ENCODE measurements at places on chromosomes 3 and 15. TPM values are rescaled to one million over a fixed set of nuclear protein-coding genes. Genes with fewer than 3 reads are reported as not detected.

- peak; percentile 54 for DNase-seq
Observed at GRCh38 chr15:62847900-62848489, 194.6 kb upstream of the TPM1 start.

GREM1 gene
- total RNA-seq, result 848 TPM

DNA sequence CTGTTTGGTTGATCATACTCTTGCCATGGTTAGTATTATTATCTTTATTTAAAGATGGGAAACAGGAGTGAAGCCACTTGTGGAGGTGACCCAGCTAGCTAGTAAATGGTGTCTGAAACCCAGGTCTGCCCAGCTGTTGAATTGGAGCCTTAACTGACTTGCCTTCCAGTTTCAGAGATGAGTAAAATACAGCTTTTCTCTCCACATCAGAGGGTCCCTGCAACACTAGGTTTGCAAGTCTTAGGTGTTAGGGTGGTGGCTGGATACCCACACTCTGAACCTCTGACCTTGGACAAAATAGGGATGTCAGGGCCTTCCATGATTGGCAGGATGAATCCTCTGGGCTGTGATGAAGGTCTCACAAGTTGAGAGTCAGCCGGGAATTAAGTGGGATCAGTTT is 4.1 kb downstream of the FLNB start:
- DNase-seq, result no peak

GRCh38 chr3:72633121-72633520 is 215.1 kb downstream of the SHQ1 start:
- no peak for DNase-seq

DNA sequence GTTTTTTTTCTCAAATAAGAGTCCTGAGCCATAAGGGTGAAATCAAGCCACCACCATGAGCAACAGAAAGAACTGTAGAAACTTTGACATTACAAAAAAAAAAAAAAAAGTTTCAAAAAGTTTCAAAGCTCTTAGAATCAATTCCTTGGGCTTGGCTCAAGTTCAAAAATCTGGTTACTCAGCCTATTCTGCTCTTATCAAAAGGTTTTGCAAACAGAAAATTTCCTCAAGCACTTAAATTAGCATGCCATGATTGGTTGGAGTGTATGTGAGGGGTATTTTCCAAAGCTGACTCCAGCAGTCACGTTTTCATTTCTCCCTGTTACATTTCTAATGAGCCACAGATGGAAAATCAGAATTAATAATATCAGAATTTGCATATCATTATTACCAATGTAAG is 12.1 kb upstream of the PEX5L start:
- peak; percentile 20 for DNase-seq

- no peak for DNase-seq
Observed at GRCh38 chr3:62242831-62243509, 130.4 kb downstream of the FEZF2 start.

KPNA4 gene
- 57.8 TPM for total RNA-seq

SLC6A11 gene
- not detected for total RNA-seq

GRCh38 chr3:21901484-21901883 is 150.5 kb upstream of the ZNF385D start:
- DNase-seq, result no peak

DNA sequence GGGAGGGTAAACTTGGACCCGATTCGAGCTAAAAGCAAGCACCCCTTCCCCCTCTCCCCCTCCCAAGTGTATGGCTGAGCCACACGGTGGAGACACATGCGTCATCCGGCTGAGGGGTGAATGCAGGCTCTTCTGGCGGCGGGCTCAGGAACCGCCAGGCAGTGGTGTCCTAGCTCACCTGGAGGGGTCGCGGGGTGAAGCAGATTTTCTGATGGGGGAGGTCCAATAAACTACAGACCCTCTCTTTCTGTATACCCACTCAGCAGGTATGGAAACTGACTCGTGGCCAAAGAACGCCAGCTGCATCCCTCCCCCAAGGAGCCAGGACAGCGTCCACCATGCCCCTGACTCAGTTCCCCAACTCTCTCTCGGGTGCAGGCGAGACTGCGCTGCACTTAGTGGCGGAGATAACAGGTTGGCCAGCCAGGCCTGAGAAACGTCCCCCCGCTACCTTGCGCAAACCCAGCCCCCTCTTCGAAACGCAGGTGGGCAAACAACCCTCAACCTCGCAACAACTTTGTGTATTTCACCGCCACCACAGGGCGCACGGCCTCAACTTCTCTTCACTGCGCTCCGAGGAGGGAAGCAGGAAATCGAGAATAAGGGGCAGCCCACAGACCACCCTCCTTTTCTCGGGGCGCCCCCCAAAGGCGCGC is 1.3 kb downstream of the MAGI1 start:
- DNase-seq, result peak; percentile 64

DNA sequence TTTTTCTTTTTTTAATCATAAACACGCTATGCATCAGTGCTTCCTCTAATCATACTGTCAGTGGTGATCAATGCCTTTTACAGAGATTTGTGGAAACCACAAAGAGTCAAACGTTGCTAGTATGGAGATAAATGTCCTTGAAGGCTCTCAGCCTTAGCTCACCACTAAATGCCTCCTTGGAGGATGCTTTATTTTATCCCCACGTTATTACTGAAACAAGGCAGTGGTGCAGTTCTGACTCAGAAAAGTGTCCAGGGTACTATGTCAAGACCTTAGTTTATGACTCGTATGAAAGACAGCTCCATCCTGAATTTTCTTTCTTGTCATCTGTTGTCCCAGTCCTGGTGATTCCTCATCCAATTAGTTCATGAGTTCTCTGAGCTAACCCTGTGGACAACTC is 1146.7 kb downstream of the IGSF11 start:
- peak; percentile 67 for DNase-seq

- DNase-seq, result no peak
Observed at GRCh38 chr3:35383216-35383615, 256.1 kb upstream of the ARPP21 start.

- no peak for DNase-seq
Observed at GRCh38 chr3:100076731-100077529, 37.4 kb downstream of the FILIP1L start.

DNA sequence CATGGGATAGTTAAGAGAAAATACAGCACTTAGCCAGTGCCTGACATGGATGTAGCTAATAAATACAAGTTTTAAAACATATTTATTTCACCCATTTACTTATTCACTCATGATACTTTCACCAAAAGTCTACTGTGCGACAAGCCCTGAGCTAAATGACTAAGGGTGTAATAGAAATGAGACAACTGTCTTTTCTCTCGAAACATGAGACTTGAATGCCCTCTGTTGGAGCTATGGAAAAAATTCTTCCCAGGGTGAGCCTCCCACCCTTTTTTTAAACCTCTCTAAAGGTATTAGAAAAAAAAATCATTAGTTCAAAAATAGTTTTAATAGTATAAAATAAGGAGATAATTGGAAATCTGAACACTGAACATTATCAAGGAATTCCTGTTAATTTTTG is 24.3 kb upstream of the RPL14 start:
- no peak for DNase-seq

DNA sequence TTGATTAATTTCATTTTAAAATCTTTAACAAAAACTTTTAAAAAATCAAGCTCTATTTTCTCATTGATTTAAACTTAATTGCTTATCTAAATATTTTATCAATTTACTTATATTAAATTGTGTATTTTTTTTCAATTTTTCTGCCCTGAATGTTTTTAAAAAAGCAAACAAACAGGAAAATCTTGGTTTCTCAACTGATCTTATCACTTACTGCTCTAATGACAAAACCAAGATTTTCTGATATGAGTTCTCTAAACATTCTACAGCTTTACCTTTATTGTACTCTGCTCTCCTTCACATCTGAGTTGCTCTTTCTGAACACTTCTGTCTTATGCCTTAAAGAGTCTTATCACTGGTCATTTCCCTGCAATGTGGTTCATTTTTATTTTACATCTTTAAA is 587.8 kb upstream of the BCHE start:
- DNase-seq, result no peak

- DNase-seq, result no peak
Observed at GRCh38 chr3:53665608-53666425, 171.4 kb downstream of the CACNA1D start.

- DNase-seq, result no peak
Observed at GRCh38 chr3:129058441-129059200, 2.0 kb upstream of the GP9 start.

GRCh38 chr3:78660957-78661356 is 1106.8 kb downstream of the ROBO1 start:
- DNase-seq, result no peak

- no peak for DNase-seq
Observed at GRCh38 chr15:29034593-29035335, 149.0 kb downstream of the APBA2 start.

DNA sequence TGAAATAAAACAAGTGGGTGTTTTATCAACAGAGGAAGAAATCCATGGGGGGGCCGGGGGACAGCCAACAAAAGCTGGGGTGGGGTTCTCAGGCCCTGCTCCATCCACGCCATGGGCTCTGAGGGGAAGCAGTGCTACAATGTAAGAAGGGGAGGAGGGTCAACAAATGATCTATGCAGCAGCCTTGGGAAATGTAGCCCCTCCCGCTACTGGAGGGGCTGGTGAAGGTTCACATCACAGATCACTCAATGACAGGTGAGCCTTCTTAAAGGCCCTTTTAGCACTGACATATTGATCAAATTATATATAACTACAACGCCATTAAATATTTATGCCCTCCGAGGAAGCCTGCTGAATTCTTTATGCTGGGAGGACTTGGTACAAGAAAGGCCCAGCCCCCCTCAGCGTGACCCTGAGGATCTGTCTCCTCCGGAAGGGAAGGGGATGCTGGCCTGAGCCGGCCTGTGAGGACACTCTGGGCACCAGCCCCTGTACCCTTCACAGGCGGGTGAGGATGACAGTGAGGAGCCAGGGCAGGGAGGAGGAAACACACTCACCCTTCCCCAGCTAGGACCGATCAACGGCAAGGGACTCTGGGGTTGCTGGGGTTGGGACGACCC is 15.3 kb downstream of the TLE3 start:
- no peak for DNase-seq

DNA sequence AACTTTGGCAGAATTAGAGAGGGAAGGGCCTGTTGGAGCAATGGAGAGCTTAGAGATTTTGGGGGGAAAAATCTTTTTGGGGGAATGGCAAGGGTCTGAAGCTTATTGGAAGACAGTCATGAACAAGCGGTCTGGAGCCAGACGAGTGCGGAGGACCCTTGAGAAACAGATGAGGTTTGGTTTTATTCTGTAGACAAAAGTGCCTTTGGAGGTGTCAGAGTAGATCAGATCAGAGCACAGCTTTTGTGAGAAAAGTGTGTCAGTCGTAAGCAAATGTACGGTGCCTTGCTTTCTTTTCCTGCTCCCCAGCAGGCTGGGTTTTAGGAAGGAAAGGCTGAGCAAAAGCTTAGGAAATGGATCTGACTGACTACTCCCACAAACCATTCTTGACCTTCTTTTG is 236.8 kb upstream of the TPRG1 start:
- DNase-seq, result no peak

DNA sequence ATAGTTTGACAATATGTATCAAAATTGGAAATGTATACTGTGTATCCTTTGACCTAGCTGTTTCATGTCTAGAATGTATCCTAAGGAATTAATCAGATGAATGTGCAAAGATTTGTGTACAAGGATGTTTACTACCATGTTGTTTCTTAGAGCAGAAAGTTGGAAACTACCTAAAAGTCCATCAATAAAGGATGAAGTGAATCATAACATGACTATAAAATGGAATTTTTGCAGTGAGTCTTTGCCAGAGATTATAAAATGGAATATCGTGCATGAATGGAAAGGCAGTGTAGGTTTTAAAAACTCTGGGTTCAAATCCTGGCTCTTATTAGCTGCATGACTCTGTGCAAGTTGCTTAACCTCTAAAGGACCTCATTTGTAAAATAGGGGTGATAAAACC is 14.3 kb downstream of the POGLUT1 start:
- no peak for DNase-seq

GRCh38 chr15:93088981-93089726 is at the start of gene RGMA:
Gene RGMA, minus strand, starts transcription at chr15:93089211. Its CDS starts 279 bp downstream, at chr15:93088932.
- no peak for DNase-seq

CD200R1 gene
- under 0.01 TPM for total RNA-seq

DNA sequence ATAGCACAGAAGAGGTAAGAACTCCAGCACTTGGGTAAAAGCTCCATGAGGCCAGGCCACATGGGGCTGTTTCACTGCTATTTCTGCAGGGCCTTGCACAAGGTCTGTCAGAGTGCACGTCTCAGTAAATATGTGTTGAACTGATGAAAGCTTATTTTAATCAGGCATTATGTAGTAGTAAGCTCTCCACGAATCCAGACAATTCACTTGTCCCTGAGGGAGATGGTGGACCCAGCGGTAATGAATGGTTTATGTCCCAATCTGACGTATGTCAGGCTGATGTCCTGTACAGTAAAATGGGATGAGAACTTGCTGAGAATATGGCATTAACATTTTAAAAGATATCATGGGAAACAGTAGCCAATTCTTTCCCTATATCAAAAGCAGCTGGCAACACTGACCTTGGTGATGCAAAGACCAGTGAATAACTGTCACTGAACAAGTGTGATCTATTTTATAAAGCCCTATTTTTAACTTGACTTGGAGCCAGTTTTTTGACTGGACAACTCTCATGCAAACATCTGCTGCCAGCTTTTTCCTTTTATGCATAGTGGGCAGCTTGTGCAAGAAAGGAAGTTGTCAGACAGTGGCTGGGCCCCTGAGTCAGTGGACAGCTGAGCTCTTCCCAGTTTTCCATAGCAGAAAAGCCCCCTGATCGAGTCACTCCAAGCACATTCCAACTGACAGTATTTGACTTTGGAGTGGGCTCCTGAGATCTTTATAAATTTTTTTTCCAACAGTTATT is 519.8 kb upstream of the MDFIC2 start:
- DNase-seq, result peak; percentile 86

Measured in IMR-90 (cell line).